ENCODE measurements at places on chromosomes 2 and 18.

- DNase-seq = no peak
Measured at GRCh38 chr18:79905389-79905911, 46.0 kb downstream of the SLC66A2 start.

GRCh38 chr2:230961091-230961491 lies 34.8 kb upstream of the SPATA3 start:
- DNase-seq = no peak

GRCh38 chr2:212424082-212424481 lies 114.5 kb downstream of the ERBB4 start:
- no peak for DNase-seq

DNA sequence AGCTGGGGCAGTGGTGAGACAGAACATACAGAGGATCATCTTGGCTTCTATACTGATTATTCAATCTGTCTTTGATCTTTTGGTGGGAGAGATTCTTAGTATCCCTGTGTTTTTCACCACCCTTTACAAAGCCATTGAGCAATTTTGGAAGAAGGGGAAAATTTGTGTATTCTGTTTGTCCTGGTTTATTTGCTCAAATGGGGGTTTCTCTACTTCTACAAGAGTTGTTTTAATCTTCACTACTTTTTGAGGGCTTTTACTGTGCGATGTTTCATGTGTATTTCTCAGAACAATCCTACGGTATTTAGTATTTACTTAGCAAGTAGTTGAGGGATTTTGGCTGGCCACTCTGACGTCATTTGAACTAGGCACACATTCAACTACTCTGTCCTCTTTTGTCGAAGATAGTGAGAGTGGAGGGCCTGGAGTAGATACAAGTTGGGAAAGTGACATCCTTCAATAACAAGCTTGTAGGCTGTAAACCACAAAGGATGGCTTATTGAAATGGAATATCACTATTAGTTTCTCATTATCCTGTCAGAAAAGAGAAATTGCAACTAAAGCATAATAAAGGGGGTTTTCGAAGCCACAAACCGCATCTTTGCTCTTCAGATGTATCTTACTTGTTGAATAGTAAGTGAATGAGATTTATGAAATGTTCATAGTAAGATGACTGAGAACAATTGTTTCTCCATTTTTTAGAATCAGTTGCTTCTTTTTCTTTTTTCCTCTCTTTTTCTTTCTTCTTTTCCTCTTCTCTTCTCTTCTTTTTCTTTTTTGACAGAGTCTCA lies 24.8 kb downstream of the FMNL2 start:
- no peak for DNase-seq

DNA sequence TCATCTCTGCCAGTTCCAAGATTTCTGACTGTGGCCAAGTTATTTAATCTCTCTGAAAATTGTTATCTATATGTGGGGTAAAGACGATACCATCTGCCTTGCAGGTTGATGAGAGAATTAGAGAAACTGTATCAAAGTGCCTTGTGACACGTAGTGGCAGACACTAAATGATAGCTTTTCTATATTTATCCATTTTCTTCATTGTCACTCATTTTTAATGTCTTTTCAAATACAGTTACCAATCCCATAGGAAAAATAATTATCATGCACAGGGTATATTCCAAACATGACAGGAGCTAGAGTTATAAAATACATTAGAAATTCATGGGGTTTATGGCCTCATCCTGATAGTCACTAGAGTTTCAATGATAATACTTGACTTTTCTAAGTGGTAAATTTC lies 95.6 kb upstream of the NOL4 start:
- DNase-seq = no peak

GRCh38 chr2:84953535-84953934 lies 17.4 kb upstream of the KCMF1 start:
- no peak for DNase-seq

DNA sequence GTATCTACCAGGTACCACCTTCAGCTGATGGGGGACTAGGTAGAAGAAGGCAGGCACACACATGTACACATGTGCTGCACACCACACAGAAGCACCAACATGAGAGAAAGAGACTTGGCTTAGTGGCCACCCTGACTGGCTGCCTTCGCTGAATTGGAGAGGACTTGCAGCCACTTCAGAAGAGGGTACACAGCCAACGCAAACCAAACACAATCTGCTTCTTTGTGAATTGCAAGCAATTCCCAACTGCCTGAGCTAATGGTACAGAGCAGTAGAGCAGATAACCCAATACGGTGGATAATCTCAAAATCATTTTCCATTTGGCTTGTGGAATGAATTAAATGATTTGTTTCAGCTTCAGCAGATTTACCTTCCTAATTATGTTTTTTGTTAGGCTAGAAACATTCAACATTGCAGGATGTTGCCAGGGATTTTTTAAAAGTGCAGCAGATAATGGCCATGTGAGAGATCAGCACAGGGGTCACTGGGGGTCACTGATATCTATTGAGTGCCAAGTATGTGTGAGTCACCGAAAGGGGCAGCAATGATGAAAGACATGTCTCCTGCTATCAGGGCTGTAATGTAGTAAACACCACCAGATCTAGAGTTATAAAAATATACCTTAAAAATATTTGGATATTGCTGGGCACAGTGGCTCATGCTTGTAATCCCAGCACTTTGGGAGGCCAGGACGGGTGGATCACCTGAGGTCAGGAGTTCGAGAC lies 652.6 kb downstream of the BCL11A start:
- no peak for DNase-seq

GRCh38 chr2:70946832-70947442 lies 11.2 kb downstream of the ATP6V1B1 start:
- no peak for DNase-seq

DNA sequence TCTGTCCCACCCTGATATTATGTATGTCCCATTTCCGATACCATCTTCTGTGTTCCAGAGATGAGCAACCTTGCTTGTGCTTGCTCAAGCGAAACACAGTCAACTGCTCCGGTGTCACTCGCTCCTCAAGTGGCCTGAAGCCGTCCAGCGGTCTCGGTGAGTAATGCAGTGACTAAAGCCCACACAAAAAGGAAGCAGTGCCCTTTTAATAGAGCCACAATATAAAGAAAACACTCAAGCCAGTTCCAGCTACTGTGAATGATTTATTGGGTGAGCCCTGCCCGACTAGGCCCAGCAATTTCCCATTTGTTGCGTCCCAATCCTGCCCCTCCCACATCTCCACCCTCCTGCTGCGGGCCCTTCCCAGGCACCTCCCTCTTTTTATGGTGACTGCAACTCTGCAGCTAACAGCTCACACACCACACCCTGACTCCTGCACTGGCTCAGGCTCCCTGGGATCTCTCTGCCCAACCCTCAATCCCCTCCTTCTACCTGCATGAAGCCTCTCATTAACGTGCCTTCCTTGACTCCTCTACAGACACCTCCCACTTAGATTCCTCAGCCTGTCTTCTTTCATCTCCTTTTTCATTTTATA lies 44.2 kb upstream of the DSC1 start:
- no peak for DNase-seq

DNA sequence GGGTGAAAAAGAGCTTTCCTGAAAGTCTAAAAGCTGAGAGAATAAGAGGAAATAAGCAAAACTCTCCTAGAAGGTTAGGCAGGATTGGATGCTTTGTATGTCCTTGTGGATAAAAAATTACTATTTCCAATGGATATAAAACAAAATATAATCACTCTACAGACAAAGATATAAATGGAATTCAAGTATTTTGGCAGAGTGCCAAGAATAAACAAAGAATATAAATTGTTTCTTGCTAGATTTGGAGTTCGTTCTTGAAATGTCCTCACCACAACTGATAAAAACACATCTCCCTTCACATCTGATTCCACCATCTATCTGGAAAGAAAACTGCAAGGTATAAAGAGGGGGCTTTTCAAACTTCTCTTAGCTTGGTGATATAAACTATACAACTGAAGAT lies 13.3 kb downstream of the SULT1C3 start:
- DNase-seq = no peak

GRCh38 chr2:174331595-174332216 lies 3.0 kb upstream of the SP9 start:
- DNase-seq = no peak

DNA sequence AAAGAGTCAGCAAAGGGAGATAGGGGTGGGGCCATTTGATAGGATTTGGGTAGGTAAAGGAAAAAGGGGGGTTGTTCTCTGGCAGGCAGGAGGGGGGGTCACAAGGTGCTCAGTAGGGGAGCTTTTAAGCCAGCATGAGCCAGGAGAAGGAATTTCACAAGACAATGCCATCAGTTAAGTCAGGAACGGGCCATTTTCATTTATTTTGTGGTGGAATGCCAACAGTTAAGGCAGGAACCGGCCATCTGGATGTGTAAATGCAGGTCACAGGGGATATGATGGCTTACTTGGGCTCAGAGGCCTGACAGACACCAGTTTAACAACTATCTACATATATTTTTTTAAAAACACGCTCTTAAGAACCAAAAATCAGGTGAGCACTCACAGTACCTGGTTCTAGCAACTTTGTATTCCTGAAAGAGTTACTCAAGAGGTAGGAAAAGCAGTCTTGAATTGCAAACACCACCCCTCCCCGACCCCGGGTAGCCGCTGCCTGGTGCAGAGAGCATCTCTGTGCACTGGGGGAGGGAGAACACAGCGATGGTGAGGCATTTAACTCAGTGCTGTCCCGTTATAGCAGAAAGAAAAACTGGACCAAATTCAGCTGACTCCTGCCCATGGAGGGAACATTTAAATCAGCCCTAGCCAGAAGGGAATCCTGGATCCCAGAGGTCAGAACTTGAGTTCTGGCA lies 414.5 kb upstream of the KLHL29 start:
- DNase-seq = no peak

DNA sequence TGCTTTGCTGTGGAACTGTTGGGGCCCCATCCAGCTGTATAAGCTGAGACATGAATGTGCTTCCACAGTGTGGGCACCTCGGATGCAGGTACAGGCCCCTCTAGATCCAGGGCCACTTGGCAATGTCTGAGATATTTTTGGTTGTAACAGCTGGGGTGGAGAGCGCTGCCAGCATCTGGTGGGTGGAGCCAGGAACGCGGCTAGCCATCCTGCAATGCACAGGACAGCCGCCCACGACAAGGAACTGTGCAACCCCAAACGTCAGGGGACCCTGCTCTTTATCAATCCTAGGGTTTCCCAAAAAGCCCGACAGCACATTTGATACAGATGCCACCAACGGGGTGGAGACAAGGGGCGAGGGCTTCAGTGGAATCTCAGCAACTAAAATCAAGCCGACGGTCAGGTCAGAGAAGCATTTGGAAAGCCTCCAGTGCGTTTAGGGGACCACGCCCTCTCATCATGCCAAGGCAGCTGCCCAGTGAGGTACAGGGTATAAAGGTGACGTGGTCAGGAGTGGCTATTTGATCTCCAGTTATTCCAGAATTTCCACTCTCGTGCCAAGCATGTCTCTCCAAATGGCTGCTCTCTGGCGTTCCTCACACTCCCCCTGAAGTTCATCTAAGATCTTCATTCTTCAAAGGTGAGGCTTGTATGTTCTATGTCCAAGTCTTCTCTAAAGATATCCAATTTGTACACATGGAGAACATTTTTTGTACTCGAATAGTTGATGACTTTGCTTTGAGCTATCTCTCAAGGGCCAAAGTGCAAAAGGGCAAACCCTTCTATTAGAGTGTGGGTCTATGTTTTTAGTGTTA lies 55.7 kb downstream of the LRRFIP1 start:
- no peak for DNase-seq

DNA sequence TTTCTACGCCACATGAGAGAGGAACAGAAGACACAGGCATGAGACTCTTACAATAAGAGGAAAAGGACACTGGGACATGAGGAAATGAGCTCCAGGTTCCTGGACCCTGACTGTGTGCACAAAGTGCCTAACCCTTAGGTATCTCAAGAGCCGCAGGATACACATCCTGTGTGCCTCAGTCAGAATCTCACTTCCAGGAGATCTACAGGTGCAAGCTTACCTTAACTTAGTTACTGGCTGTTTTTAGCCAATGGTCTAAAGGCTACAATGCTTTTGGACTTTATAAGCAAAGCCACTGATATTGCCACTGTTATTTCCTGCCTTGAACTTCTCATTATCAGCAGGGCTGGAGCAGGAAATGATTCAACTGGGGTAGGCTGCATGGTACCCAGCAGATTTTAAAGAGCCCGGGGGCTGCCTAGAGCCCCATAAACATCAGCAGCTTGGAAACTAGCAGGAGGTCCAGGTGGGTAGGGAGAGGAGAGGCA lies 254.4 kb downstream of the ZNF521 start:
- no peak for DNase-seq

DNA sequence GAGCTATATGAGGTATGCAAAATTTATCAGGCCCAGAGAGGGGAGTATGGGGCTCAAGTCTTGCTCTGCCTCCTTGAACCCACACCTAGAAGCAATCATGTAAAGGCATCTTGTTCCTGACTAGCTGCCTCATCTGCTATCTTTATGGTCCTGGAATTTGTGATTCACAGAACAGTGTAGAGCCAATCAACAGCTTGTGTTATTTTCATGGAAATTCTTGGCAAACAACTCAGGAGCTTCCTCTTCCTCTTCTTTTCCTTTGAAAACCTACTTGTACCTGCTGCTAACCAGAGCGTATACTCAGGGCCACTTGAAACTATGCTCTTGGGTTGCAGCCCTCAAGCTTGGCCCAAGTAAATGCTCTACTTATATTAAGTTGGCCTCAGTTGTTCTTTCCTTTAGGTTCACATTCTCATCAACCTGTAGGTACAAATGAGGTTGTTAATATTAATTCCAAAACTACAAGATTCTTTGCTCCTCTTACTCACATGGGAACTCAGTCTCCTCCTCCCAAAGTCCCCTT lies 3.5 kb upstream of the NOSTRIN start:
- no peak for DNase-seq

- DNase-seq = no peak
Measured at GRCh38 chr2:42787788-42788477, 4.5 kb downstream of the HAAO start.

- DNase-seq = no peak
Measured at GRCh38 chr18:52764316-52764715, 424.3 kb downstream of the DCC start.

DNA sequence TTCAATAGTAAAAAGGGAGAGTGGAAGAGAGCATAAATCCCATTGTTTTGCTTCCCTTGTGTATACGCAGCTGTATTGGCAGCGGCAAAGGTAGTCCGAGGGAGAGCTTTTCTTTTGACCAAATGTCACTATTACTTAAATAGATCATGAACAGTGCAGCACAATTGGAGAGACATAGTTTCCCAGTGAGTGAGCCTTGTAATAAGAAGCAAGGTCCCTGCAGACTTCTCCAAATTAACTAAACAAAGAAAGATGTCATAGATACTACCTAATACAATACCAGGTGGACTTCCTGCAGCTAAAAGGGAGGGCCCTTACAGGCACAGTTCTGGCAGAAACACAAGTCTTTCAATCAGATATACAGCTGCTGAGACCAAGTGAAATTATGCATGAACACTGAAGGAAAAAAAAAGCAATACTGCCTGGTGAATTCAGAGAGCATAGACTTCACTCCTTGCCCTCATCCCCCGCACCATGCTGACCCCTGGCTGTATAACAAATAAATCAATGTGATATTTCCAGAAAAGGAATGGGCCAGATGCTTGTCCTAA lies 404.7 kb upstream of the CDH2 start:
- no peak for DNase-seq

GRCh38 chr18:35010993-35011392 lies 30.2 kb upstream of the MAPRE2 start:
- DNase-seq = no peak
